ENCODE measurements at places on chromosomes 13 and 19.

- DNase-seq: no peak
Measured at GRCh38 chr13:45133396-45134118, 13.2 kb downstream of the GTF2F2 start.

- peak; percentile 26 for DNase-seq
Measured at GRCh38 chr19:55092423-55093318, 17.0 kb downstream of the EPS8L1 start.

- DNase-seq: no peak
Measured at GRCh38 chr19:3821156-3821555, 35.0 kb upstream of the MATK start.

DNA sequence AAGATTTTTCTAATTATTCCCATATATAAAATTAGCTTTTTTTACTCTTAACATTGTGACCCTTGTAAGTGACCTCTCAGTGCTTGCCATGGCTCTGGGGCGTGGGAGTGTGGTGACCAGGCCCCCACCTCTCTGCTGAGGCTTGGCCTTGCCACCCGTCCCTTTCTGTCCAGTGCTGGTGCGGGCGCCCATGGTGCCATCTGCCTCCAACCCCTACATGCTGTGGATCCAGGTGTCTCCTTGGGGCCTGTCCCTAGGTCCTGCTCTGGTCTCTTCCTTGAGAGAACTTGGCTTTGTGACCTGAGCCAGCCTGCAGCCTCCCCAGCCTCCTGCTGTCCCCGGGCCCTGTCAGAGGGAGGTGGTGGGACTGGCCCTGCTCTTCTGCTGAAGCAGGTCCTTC lies 27.4 kb downstream of the TFDP1 start:
- DNase-seq: no peak

DNA sequence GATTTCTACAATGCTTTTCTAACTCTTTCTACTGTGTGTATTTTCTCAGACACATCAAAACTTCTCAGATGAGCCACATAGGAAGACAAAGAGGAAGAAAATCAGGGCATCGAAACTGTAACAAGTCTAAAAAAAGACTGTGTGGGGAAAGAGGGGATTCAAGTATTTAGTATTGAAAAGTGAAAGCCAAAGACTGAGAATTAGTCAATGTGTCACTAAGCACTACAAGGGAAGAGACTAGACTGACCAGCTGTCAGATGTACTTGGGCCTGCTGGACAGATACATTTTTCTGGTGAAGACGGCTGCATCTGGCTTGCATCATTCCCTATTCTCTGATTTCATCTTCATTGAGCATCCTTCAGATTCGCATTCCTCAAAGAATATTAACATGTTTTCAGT lies 25.4 kb downstream of the COMMD6 start:
- DNase-seq: no peak

GRCh38 chr19:45901432-45901911 lies 941 bp downstream of the MYPOP start:
- peak; percentile 59 for DNase-seq

GRCh38 chr13:50686551-50686950 lies 156.9 kb downstream of the DLEU7 start:
- DNase-seq: no peak

DNA sequence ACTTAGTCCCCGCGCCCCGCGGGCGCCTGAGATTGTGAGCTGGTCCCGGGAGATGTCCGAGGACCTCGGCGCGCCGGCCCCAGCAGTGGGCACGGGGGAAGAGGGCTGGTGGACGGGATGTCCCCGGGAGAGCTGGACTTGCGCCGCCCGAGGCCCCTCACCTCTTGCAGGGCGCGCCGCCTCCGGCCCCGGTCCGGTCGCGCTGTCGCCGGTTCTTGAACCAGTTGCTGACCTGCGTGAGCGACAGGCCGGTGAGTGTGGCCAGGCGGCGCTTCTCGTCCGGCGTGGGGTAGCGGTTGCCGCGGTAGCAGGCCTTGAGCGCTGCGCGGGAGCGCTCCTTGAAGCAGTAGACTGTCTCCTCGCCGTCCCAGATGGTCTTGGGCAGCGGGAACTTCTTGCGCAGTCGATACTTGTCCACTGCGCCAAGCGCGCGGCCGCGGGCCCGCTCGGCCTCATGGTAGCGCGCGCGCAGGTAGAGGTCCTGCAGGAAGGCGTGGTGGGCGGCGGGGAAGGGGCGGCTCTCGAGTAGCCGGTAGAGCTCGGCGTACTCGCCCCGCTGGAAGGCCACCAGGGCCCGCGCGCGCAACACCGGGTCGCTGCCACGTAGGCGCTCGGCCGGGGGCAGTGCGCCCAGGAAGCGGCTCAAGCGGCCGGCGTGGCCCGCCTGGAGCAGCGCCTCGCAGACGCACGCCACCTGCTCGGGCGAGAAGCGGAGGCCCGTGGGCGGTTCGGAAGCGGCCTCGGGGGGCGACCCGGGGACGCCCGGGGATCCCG lies 984 bp downstream of the SIX5 start:
- peak; percentile 66 for DNase-seq

- DNase-seq: no peak
Measured at GRCh38 chr19:5103812-5104410, 135.0 kb downstream of the KDM4B start.

GRCh38 chr19:33399745-33400681 lies 26.5 kb downstream of the CEBPG start:
- no peak for DNase-seq

GRCh38 chr13:52195401-52195837 lies 36.0 kb upstream of the NEK3 start:
- no peak for DNase-seq

GRCh38 chr19:35033067-35034004 lies 3.1 kb downstream of the SCN1B start:
- DNase-seq: no peak

- peak; percentile 50 for DNase-seq
Measured at GRCh38 chr19:53958168-53958571, 4.6 kb upstream of the CACNG8 start.

DNA sequence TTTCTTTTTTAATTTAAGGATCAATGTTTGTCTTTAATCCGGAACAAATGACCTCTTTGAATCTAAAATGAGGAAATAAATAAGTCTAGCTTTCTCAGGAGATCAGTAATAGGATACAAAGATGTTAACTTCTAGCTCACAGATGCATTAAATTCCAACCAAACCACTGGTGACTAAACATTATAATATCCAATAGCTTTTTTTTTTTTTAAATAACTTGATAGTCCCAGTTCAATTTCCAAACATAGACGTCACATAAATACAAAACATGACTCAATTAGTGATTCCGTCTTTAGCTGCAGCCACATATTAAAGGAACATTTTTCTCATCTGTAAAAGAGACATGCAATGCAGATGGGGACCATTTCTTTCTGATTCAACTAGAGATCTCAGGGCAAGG lies 390.5 kb upstream of the PCDH9 start:
- DNase-seq: no peak

DNA sequence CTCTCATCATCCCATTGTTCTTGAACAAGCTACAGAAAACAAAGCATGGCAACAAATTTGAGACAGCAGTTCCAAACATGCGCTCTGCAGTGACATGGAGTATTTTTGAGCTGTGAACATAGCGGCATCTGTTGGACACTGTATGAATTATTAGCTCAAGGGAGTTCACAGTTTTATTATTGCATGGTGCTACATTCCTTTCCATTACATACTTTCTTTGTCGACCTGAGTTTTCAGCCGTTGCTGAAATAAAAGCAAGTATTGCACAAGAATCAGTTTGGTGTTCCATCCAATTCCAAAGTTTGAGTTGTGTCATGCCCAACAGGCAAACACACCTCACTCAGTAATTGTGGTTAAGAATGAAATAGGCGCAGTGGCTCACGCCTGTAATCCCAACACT lies 30.1 kb upstream of the METTL21C start:
- DNase-seq: no peak

DNA sequence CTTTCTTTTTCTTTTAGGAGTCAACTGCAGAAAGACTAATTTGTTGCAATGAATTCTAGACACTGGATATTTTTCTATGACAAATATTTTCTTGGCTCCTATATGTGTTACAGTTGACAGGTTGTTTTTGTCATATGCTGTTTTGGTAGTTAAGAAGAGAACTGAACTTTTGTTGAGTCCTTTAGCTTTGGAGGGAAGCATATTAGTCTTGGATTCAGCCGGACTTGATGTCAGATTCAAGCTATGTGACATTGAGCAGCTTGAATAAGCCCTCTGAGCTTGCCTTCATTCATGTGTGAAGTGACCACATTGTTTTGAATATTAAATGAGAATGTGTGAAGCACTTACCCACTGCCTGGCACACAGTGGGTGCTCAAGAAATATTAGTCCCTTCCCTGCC lies 181.9 kb upstream of the RNF113B start:
- DNase-seq: no peak

DNA sequence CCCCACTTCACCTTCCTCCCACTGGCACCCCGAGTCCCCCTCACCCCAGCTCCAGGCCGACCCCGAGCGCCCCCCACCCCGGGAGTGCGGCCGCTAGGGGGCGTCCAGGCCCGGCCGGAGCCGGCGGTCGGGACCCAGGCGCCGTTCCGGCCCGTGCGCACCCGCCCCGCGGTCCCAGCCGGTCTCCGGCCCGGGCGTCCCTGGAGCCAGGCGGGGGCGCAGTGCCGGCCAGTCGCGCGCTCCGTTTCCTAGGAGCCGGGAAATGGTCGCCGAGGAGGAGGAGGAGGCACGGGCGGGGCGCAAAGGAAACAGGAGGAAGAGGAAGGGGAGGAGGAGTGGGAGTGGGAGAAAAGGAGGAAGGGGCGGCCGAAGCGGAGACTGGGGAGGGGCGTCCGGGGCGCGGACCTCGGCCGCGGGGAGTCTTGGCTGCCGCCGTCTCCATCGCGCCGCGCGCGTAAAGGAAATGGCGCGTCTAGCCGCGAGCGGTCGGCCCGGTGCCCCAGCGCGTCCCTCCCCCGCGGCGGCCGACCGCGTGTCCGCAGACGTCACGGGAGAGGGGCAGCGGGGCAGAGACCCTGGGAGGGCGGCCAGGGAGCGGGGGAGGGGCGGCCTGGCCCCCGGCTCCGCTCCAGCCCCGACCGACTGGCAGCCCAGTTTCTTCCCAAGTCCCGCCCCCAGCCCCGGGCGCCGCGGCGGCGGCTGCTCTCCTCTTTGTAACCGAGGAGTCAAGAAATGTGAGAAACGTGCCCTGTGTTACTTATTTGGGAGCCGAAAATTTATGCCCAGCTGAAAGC lies 1.1 kb upstream of the KCTD15 start:
- DNase-seq: peak; percentile 93

DNA sequence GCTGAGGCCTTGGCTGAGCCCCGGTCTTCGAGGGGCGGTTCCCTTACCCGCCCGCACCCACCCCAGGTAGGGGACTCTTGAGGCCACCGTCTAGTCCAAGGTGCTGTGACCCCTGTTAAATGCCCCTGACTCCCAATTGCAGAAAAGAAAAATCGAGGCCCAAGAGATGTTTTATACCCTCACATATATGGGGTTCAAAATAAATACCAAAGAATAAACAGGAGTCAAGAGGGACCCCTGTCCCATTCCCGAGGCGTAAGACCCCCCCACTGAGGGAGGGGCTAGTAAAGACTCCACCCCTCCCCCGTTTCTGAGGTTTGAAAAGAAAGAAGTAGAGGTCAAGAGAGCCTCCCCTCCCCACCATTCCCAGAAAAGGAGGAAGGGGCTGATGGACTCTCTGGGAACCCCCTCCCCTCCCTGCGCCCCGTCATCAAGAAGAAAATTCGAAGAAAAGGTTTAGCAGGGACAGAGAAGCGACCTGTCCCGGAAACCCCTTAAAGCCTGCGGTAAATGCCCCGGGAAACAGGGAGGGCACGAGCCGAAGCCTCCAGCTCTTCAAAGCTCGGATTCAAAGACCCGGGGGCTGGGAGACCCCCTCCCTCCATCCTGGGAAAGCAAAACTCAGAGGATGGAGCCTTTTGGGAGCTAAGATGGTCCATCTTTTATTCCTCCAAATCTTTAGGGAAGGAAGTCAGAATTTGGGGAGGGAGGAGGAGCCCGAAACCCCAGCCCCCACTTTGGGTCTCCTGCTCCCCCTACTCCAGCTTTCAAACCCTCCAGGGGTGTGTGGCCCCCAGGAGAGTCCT lies 755 bp upstream of the RAB3A start:
- DNase-seq: peak; percentile 84
